CD4-positive, alpha-beta memory T cell (primary cell): ENCODE measurements at places on chromosomes 12 and 14.

DNA sequence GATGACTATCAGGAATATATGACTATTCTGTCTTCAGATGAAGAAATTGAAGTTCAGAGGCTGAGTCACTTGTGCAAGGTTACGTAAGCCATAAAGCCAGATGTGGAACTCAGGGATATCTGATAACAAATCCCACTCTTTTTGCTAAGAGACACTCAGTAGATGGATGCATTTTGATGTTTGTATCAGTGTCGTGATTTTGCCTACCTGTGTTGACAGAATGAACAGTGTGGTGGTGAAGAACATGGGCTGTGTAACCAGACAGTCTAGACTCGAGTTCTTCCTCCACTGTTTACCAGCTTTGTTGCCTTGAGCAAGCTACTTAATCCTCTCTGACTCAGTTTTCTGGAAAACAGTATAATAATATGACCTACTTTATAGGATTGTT lies 93.9 kb downstream of the DAAM1 start:
- DNase-seq, result no peak

DNA sequence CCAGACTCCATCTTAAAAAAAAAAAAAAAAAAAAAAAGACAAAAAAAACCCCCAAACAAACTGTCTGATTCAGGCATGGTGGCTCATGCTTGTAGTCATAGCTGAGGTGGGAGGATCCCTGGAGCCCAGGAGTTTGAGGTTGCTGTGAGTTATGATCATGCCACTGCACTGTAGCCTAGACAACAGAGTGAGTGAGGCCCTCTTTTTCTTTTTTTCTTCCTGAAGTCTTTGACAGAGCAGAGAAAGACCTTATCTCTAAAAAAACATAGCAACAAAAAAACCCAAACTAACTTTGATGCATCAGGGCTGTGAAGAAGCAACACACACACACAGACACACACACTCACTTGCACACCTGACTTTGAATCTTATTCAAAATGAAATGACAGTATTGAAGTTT lies 7.7 kb upstream of the AMN1 start:
- DNase-seq, result peak; percentile 92

DNA sequence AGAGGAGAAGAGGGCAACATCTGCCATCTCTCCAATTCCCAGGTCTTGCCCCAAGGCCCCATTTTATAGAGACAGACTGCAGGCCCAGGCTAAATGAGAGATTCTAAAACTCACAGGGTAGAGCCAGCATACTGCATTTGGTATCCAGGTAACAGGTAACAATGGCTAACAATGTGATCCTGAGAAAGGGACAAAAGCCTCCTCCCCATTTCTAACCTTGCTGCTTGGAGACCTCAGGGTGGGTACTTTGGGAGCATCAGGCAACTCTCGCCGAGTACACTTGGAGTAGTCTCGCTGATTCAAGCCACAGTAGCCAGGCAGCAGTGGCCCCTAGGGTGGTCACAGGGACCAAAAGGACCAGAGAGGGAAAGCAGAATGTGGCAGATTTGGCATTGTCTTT lies 162.6 kb upstream of the PLEKHA5 start:
- DNase-seq, result no peak

GRCh38 chr14:101019541-101019940 lies 116.0 kb upstream of the RTL1 start:
- DNase-seq, result no peak

GRCh38 chr12:50927356-50927755 lies 25.0 kb upstream of the HIGD1C start:
- DNase-seq, result no peak

- no peak for DNase-seq
Measured at GRCh38 chr14:65904988-65905387, 492.5 kb downstream of the FUT8 start.
